ENCODE measurements at places on chromosomes 7 and 10. TPM values are rescaled to one million over a fixed set of nuclear protein-coding genes. Genes with fewer than 3 reads are reported as not detected.

Gene TFR2
- not detected for total RNA-seq

Gene NUTM2A
- total RNA-seq, result 0.82 TPM

Gene SBDS
- total RNA-seq, result 87.8 TPM

Gene IGF2BP3
- total RNA-seq, result 98.3 TPM

Gene CPXM2
- 0.19 TPM for total RNA-seq

Gene PLXDC2
- total RNA-seq, result 0.92 TPM

Gene DYNC1I1
- 2.2 TPM for total RNA-seq

Gene TAX1BP1
- 73.1 TPM for total RNA-seq

Gene POLD2
- 44.6 TPM for total RNA-seq

Gene ANKRD30A
- not detected for total RNA-seq

Gene SKIDA1
- total RNA-seq, result 1.2 TPM

Gene MNX1
- 0.10 TPM for total RNA-seq

Gene DMBT1
- 0.12 TPM for total RNA-seq

Gene CTAGE15
- total RNA-seq, result not detected

Gene IL2RA
- not detected for total RNA-seq
